Naive B cell (primary cell): ENCODE measurements at places on chromosomes 7 and 10.

DNA sequence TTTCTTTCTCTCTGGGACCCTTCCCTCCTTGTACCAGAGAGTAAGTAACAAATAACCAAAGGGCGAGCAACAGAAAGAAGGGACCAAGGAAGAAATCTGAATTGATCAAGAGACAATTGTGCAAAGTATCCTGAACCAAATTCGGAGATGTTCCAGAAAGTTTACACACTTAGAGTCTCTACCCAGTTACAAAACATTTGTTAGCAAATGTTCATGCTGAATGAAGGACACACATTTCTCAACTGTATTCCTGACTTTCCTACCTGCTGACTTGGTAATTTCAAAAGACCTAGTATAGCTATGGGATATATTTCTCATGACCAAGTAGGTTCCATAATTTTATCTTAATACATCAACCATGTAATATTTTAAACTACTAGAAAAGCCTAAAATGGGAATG, 37.4 kb downstream of the LYZL1 start:
- no peak for DNase-seq

DNA sequence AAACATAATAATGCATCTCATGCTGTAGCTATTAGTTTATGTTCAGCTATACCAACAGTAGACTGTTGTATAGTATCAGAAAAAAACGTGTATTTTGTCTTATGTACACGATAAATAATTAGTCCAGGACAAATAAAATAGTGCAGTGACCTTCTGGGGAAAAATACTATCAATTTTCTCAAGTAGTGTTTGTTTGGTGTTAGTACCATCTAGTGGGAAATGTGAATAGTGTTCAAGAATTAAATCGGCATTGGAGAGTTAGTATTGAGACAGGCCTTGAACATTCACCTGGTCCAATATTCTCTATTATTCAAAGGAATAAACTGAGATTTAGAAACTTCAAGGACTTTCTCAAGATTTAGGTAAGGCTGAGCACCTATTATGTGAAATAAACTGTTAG, 21.7 kb upstream of the OR2A5 start:
- no peak for DNase-seq

GRCh38 chr7:85065888-85066485, 120.9 kb downstream of the SEMA3D start:
- no peak for DNase-seq

GRCh38 chr7:2131341-2131740, 101.4 kb downstream of the MAD1L1 start:
- no peak for DNase-seq

DNA sequence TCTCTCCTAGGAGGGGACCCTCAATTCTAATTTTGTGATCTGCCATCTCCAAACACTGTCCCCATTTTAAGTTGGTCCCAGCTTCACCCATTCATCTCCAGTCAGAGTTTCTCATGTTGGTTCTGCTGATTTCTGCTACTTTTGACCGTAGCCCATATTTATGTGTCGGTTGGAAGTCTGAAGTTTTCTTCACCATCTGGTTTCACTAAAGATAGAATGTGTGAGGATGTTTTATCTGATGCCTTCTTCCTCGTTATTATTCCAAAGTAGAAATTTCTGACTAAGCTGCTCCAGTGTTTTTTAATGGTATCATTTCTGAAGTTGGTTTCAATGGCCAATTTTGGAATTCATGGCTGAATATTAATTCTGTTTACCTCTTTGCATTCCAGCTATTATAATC, 21.3 kb upstream of the IFIT2 start:
- DNase-seq = no peak

DNA sequence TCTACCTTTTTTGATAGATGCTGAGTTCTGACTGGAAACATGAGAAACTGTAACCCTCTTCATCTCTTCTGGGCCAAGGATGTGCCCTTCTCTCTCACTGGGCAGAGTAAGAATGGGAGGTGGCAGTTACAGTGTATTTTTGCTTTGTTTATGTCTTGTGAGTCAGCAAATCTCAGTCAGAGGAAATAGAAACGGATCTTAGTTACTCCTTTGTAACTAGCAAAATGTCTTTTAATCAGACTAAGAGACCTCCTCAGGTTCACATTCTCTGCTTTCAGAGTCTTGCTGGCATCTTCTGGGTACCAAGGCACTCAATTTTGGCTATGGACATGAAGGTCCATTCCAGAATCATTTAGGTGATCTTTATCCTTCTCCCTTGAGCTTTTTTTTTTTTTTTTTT, 70.9 kb downstream of the HHEX start:
- DNase-seq = no peak

GRCh38 chr7:64908358-64908757, 5.3 kb downstream of the ZNF273 start:
- DNase-seq = no peak
